ENCODE measurements at places on chromosomes 11 and 22.

GRCh38 chr11:15947681-15948648 lies 408.4 kb downstream of the SOX6 start:
- DNase-seq: no peak

- DNase-seq: no peak
Measured at GRCh38 chr11:2776351-2777061, 76.7 kb upstream of the KCNQ1OT1 start.

GRCh38 chr11:90438069-90438468 lies 215.2 kb upstream of the CHORDC1 start:
- DNase-seq: no peak

- no peak for DNase-seq
Measured at GRCh38 chr11:28448186-28448585, 340.0 kb downstream of the METTL15 start.

DNA sequence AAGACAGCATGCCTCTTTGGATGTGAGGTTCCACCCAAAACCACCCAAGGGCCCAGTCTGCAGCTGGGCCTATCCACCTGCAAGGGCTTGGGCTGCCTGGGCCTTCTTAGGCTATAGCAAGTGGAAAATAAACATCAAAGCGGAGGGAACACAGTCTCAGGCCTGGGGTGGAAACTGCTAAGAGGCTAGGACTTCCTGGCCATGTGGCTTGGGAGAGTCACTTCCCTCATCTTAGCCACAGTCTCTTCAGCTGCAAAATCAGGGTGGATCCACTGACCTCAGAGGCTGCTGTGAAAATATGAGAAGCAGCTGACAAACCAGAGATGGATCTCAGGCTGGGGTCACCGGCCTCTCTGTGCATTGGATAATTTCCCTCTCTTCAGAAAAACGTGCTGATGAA lies 30.6 kb upstream of the TFIP11 start:
- peak; percentile 25 for DNase-seq

DNA sequence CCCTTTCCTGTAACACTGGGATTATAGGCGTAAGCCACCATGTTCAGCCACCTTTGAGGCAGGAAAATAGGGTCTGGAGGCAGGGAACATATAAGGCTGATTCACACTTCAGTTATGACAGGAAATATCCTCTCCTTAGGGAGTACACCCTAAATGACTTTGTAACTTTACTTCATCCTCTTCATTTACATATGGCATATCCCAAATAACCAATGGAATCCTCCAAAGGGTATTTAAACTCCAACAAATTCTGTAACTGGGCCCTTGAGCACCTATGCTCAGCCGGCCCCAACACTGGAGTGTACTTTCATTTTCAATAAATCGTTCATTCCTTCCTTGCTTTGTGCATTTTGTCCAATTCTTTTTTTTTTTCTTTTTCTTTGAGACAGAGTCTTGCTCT lies 1.6 kb upstream of the KAT5 start:
- DNase-seq: peak; percentile 21

DNA sequence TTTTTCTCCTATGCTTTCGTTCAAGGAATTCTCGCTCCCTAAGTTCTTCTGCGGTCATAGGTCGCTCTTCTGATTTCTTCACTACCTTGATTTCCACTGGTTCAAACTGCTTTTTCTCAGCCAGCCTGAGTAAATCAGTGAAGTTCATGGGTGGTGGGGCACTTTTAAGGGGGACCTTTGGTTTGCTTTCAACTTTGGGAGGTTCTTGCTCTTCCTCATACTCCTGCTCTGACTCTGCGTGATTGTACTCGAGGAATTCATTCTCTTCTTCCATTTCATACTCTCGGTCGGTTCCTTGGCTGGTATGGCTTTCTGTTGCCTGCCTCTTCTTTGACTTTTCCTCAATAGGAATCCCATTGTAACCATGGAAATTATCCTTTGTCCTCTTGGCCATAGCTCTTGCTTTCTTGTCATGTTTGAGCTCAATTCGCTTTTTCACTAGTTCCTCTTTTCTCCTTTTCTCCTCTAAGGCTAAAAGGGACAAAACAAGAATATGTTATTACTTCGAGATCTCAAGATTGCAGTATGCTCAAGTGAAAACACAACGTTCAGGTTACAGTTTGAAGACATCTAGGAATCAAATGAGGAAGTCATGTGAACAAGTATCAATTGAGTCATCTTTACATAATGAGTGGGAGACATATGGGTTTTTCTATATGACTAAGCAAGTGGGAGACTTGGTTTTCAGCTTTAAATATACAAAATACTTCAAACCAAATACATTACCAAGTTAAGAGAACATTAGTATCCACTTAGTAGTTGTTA lies 16.2 kb downstream of the MISFA start:
- peak; percentile 96 for DNase-seq

- peak; percentile 22 for DNase-seq
Measured at GRCh38 chr22:26701323-26701722, 43.9 kb downstream of the MIAT start.

- DNase-seq: peak; percentile 93
Measured at GRCh38 chr11:120303004-120303637, 22.0 kb upstream of the TLCD5 start.

GRCh38 chr11:87398931-87399330 lies 361.2 kb downstream of the TMEM135 start:
- no peak for DNase-seq
